ENCODE measurements at places on chromosomes 12 and 14.

DNA sequence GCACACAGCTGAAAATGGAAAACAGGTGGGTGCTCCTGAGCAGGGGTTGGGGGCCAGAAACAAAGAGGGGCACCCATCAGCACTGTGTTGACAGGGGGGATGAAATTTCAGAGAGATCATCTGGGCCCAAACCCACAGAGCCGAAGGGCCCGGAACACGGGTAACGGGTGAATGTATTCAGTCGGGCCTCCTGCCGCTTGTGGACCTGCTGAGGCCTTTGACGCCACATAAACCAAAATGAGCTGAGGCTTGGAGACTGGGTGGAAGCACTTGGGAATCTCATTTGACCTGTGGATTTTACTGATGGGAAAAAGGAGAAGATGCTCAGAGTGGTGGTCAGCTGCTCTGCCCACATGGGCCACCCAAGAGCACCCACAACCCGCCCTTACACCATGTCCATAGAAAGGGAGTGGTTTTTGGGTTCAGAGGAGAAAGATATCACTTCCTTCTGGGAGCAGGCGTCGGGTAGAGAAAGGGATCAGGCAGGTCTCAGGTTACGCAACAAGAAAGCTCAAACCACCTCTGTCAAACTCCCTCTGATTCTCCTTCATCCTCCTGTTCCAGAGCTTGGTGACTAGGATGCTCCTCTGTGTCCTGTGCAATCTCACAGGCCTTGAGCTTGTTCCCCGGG is 106.8 kb upstream of the BCL2L14 start:
- no peak for DNase-seq

DNA sequence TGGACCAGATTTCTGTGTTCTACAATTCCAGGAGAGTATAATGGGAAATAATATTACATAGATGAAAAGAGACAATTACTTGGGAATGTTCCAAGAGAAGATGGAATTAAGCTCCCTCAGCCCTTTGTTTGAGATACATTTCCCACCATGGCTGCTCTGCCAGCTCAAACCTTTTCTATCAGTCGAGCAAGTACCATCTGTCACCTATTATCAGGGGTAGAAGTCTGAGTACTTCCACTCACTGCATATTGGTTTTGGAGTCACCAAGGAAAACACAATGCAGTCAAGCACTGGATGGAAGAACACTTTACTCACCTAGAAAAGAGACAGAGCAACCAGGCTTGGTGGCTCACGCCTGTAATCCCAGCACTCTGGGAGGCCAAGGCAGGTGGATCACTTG is 270.4 kb upstream of the FAR2 start:
- DNase-seq: no peak

DNA sequence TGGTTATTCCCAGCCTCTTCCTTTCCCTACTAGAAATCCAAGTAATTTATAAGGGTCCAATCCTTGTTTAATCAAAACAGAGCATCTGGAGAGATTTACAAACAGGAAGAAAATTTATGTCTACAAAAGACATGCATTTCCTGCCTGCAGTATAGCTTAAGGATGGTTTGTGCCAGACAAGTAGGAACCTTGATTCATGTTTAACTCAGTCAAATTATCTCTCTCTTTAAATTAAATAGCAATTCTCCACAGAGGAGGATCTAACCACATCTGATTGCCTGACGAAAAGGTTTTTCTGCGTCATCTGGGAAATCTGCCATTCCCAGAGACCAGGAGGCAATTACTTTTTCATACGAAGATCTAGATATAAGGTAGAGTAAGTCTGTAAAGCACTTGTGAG is 105.2 kb downstream of the ZFC3H1 start:
- no peak for DNase-seq

GRCh38 chr12:112116232-112117060 is 7.9 kb upstream of the NAA25 start:
- no peak for DNase-seq

GRCh38 chr14:70789361-70789760 is 20.0 kb downstream of the MAP3K9 start:
- no peak for DNase-seq

GRCh38 chr14:25055005-25055404 is 5.1 kb upstream of the STXBP6 start:
- no peak for DNase-seq

DNA sequence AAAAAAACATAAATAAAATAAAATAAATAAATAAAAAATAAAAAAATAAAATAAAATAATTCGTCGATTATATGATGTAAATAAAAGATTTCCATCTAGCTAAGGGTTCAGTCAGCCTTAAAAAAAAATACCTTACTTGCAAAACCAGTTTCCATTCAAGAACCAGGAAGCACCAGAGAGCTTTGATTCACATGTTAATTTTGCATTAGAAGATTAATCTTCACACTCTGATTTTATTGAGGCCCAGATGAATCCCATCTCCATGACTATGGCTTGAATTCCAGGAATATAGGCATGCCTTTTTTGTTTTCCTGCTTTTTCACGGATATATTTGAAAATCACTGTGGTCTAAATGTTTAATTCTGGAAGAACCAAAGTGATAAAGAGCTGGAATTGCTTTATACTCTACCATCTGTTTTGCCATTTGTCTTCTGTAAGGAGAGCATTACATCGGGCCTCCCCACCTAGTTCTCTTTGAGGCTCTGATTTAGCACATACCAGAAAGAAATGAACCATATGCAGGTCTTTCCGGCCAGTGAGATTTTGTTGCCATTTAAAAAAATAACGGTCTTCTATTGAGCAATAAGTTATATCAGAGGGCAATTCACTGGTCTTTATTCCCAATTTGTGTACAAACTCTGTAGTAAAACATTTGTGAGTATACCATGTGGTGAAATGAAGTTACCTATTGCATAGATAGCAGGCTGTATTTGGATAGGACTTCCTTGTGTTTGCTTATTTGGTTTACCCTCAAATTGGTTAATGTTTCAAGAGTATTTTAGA is 175.5 kb downstream of the AEBP2 start:
- DNase-seq: no peak

GRCh38 chr14:54730156-54730961 is 163.4 kb downstream of the SAMD4A start:
- DNase-seq: no peak

DNA sequence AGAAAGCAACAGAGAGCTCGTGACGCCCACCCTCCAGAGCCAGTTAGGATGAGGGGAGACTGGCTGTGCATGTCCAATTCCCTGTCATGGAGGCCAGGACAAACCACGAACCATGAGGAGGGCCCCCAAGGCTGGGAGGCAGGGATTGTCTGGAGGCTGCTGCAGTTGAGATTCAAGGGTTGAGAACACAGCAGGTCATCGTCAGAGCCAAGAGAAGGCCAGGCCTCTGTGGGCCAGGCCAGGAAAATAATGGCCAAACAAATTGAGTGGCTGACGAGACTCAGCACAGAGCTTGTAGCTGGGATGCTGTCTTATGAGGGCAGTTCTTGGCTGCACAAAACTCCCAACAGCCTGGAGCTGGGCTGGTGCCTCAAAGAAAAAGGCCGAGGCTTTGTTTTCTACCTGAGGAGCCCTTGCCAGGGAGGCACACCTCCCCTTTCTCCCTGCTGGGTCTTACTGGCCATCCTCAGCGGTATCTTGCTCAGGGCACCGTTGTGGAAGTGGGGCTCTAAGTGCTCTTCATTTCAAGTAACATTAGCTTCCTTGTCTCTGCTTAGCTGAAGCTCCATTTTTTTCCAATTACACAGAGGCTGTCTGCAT is 665.9 kb downstream of the BCL11B start:
- no peak for DNase-seq

GRCh38 chr12:109144224-109144623 is 27.8 kb downstream of the ACACB start:
- DNase-seq: no peak

DNA sequence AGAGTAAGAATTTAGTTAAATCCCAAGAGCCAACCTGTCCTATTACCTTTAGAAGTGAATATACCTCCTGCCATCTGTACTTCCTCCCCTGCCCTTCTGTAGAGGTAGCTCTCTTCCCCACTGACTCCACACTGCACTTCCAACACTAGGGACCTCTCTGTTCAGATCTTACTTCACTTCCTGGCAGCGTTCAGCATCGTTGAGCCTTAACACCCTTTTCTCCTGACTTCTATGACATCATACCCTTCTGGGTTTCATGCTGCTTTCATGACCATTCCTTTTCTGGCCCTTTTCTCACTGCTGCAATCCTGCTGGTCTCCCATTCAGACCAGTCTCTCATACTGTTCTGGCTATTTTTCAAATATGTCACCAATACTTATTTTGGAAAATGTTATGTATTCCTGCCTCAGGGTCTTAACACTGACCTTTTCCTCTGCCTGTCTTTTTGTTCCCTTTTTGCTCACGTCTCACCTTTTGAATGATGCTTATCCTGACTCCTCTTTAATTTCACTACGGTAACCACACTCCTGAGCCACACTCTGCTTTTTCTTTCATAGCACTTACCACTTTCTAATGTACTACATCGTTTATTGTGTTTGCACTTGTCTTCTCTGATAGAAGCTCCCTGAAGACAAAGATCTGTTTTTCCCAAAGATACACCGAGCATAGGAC is 67.6 kb downstream of the PLEKHA5 start:
- no peak for DNase-seq

- no peak for DNase-seq
Observed at GRCh38 chr12:93191956-93192355, 185.8 kb upstream of the NUDT4 start.

DNA sequence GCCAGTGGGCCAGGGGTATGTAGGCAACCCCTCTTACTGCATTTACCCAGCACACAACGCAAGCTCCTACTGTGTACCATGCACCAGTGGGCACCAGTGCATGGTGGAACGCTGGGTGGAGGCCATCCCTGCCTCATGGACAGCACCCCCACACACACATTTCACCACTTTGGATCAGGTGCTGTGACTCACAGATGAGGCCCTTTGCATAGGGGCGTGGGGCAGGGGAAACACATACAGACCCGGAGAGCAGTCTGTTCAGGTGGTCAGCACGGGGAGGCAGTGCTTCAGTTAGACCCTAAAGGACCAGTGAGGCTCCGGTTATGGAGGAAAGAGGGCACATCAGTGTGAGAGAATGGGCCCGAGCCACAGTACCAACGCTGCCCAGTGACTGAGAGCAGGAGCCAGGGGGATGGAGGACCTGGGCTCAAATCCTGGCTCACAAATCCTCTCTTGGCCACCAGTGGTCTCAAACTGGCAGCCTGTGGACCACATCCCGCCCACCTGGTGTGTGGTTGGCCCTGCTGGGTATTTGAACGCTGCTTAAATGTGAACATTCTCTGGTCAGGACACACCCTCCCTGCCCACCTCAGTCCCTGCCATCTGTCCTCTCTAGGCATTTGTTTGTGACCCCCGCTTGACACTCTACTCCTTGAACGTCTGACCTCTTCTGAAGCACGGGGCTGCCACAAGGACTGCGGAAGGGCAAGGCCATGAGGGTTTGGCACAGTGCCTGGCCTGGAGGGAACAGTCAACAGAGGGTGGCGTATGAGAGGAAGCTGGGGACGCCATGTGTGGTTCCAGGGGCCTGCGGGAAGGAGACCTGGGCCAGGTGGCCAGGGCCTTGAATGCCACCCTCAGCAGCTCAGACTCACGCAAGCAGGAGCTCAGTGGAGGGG is 46.7 kb downstream of the FAM222A start:
- DNase-seq: no peak

GRCh38 chr14:95523815-95524448 is 7.5 kb upstream of the SYNE3 start:
- no peak for DNase-seq

GRCh38 chr12:78402366-78403134 is 462.0 kb upstream of the SYT1 start:
- DNase-seq: no peak

- no peak for DNase-seq
Observed at GRCh38 chr14:74297986-74298385, 4.7 kb downstream of the ABCD4 start.

- DNase-seq: no peak
Observed at GRCh38 chr12:79515530-79515935, 175.2 kb downstream of the PAWR start.

- no peak for DNase-seq
Observed at GRCh38 chr12:82207556-82207955, 150.6 kb downstream of the CCDC59 start.

- no peak for DNase-seq
Observed at GRCh38 chr14:104553166-104554087, 26.1 kb upstream of the C14orf180 start.

- no peak for DNase-seq
Observed at GRCh38 chr12:69511469-69512267, 41.5 kb downstream of the FRS2 start.

DNA sequence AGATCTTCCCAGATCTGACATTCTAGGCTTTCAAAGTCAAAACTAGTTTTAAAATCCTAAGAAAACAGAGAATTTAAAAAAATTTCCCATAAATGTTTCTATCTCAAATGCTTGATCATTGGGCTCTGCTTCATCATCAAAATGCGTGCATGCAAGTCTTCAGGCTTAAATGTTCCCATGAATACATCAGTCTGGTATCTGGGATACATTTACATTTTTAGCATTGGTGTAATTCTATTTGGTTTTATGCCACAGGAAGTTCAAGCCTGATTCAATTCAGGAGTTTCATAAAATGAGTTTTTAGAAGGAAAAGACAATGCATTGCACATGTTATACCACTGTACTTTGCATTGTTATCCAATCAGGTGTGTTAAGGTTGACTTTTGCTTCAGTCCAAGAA is 336.4 kb downstream of the PCNX1 start:
- no peak for DNase-seq

DNA sequence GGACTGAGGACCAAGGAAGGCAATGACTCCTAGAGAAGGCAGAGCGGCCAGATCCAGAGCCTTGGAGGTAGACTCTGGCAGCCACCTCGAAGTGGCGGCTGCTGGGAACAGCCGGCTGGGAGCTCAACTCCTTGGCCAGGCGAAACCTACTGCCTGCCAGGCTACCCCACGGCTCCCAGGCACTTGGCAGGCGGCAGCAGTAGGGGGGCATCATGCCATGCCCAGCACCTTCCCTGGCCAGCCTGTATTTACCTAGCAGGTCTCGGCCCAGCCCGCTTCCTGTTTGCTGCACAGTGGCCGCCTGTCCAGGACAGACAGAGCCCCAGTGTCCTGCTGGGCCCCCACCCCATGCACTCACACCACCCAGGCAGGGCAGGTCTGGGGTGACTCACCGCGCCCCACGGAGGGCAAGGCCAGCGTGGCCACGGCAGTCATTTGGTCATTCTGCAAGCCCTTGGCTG is 10.2 kb downstream of the TRPV4 start:
- no peak for DNase-seq

- DNase-seq: no peak
Observed at GRCh38 chr12:1527789-1528188, 66.6 kb downstream of the FBXL14 start.

- DNase-seq: no peak
Observed at GRCh38 chr12:127588249-127588648, 678.7 kb upstream of the TMEM132C start.

DNA sequence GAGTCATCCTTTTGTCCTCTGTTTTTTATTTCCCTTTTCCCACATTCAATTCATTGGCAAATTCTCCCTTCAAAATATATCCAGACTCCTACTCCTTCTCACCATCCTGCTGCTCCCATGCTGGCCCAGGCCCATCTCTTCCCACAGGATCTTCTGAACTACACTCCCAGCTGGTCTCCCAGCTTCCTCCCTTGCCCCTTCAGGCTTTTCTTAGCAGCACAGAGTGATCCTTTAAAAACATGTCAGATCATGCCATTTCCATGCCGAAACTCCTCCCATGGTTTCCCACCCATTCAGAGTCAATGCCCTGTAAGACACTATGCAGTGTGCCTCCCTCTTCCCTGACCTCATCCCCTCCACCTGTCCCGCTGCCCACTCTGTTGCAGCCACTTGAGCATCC is 2.4 kb upstream of the KRT84 start:
- DNase-seq: no peak
